ENCODE measurements at places on chromosomes 1 and 21. TPM values are rescaled to one million over a fixed set of nuclear protein-coding genes. Genes with fewer than 3 reads are reported as not detected.

Gene THEM5
- not detected for total RNA-seq

Gene INTS11
- 53.1 TPM for total RNA-seq

Gene CD160
- total RNA-seq, result not detected

Gene MAP3K21
- total RNA-seq, result 0.18 TPM

Gene IL20
- total RNA-seq, result not detected

Gene GPR25
- total RNA-seq, result not detected

Gene SPATC1L
- 6.1 TPM for total RNA-seq

Gene LIPI
- total RNA-seq, result not detected

Gene S100A14
- total RNA-seq, result 0.18 TPM

Gene TEKT2
- total RNA-seq, result 2.1 TPM

Gene PRKACB
- total RNA-seq, result 18.3 TPM

Gene KCNJ15
- not detected for total RNA-seq

Gene C1orf210
- not detected for total RNA-seq

Gene CFHR5
- not detected for total RNA-seq

Gene PLA2G2F
- not detected for total RNA-seq
